Cardiac ventricle fibroblast (primary cell): ENCODE measurements at places on chromosomes 16 and 17. TPM values are rescaled to one million over a fixed set of nuclear protein-coding genes. Genes with fewer than 3 reads are reported as not detected.

The POLDIP2 gene
- 58.3 and 78.0 TPM in 2 replicates for total RNA-seq

The IL17C gene
- total RNA-seq, result not detected in 2 replicates

The SERPINF2 gene
- 0.69 and 1.8 TPM in 2 replicates for total RNA-seq

The CCL17 gene
- total RNA-seq, result not detected in 2 replicates

The PRSS8 gene
- not detected in 2 replicates for total RNA-seq

The DRC3 gene
- total RNA-seq, result 0.87 and 2.0 TPM in 2 replicates

The TBC1D3D gene
- not detected in 2 replicates for total RNA-seq

The QRICH2 gene
- total RNA-seq, result 0.98 and 1.8 TPM in 2 replicates

The SMIM36 gene
- not detected in 2 replicates for total RNA-seq

The GDPD3 gene
- total RNA-seq, result 0.64 and 1.00 TPM in 2 replicates

The ASPA gene
- total RNA-seq, result 7.0 and 7.8 TPM in 2 replicates

The TANC2 gene
- 15.1 and 18.0 TPM in 2 replicates for total RNA-seq

The HOXB1 gene
- total RNA-seq, result not detected in 2 replicates

The CAVIN1 gene
- 527 and 577 TPM in 2 replicates for total RNA-seq

The CCL1 gene
- total RNA-seq, result not detected in 2 replicates

The TPSAB1 gene
- total RNA-seq, result not detected in 2 replicates

The SPATA22 gene
- total RNA-seq, result 0.56 TPM in 1 of 2 replicates, not detected in the other

The ABCA10 gene
- total RNA-seq, result 2.8 TPM in 2 replicates

The MYH1 gene
- total RNA-seq, result 0.05 TPM in 1 of 2 replicates, not detected in the other

The PLA2G10 gene
- not detected in 2 replicates for total RNA-seq

The CDH1 gene
- total RNA-seq, result not detected in 2 replicates

The CNTD1 gene
- not detected in 2 replicates for total RNA-seq

The TBX21 gene
- total RNA-seq, result not detected in 2 replicates

The TNFRSF12A gene
- 52.3 and 76.3 TPM in 2 replicates for total RNA-seq

The ABCC12 gene
- total RNA-seq, result 0.10 and 0.12 TPM in 2 replicates
